Amniotic epithelial cell (primary cell): ENCODE measurements at places on chromosomes 6 and 20.

DNA sequence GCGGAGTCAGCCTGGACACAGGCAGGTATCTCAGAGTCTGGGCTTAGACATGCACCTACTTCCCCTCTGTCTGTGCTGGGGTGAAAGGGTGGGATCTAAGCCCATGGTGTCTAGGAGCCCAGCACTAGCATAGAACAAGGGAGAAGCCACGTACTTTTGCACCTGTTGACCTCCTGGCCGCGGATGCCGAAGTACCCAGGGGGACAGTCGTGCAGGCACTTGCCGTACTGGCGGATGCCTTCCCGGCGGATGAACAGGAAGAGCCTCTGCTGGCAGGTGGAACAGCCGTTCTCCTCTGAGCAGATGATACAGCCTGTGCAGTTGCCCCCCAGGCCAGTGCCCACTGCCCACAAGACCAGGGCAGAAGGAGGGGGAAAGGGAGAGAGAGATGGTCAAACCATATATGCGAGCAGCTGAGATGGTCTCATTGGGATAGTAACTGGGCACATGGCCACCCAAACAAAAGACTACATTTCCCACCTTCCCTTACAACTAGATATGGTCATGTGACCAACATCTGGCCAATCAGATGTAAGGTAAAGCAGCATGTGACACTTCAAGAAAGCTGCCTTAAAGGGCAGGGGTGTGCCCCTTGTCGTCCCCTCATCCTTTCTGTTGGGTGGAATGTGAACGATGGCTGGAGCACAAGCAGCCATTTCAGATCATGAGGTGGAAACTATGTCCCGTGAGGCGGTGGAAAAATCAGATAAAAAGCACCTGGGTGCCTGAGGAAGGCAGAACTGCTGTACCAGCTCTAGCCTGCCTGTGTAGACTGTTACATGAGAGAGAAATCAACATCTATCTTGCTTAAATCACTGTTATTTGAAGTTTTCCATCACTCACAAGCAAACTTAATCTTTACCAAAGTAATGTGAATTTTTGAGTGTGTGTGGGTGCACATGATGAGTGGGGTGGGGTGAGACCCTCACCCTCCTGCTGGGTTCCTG lies 34.0 kb downstream of the RSPO4 start:
- DNase-seq: peak; percentile 35

- no peak for DNase-seq
Measured at GRCh38 chr6:72524011-72524645, 97.7 kb upstream of the KCNQ5 start.

- no peak for DNase-seq
Measured at GRCh38 chr6:139137706-139138105, 2.8 kb downstream of the HECA start.

DNA sequence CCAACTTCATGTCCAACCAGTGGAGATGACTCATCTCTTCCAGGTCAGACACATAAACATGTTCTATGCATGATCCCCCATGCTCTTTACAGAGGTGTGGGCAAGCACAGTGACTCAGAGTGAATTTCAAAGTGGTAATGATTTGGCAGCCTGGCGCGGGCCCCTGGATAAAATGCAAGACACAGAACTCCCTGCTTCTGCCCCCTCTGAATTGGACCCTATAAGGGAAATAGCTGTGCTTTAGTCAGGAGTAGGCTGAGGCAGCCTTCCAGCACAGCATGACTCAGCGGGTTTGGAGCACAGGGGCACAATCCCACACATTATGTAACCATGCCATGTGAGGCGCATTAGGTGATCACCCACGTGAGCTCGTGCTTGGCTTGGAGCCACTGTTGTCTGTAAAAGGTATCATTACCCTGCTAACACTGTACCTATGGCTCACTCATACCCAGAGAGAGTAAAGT lies 127.4 kb downstream of the C6orf118 start:
- DNase-seq: peak; percentile 9

- no peak for DNase-seq
Measured at GRCh38 chr6:31676322-31676903, 4.5 kb downstream of the LY6G5C start.
